ENCODE measurements at places on chromosomes 16 and 17.
A peak's percentile ranks its signal among the peaks of the same experiment; 100 is the strongest.

DNA sequence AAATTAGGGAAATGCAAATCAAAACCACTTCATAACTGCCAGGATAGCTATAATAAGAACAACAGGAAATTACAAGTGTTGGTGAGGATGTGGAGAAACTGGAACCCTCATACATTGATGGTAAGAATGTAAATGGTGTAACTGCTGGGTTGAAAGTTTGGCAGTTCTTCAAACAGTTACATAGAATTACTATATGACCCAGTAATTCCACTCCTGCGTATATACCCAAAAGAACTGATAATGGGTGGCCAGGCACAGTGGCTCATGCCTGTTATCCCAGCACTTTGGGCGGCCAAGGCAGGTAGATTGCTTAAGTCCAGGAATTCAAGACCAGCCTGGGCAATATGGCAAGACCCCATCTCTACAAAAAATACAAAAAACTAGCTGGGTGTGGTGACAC, 4.5 kb upstream of the CMTM4 start:
- DNase-seq, result peak; percentile 47

DNA sequence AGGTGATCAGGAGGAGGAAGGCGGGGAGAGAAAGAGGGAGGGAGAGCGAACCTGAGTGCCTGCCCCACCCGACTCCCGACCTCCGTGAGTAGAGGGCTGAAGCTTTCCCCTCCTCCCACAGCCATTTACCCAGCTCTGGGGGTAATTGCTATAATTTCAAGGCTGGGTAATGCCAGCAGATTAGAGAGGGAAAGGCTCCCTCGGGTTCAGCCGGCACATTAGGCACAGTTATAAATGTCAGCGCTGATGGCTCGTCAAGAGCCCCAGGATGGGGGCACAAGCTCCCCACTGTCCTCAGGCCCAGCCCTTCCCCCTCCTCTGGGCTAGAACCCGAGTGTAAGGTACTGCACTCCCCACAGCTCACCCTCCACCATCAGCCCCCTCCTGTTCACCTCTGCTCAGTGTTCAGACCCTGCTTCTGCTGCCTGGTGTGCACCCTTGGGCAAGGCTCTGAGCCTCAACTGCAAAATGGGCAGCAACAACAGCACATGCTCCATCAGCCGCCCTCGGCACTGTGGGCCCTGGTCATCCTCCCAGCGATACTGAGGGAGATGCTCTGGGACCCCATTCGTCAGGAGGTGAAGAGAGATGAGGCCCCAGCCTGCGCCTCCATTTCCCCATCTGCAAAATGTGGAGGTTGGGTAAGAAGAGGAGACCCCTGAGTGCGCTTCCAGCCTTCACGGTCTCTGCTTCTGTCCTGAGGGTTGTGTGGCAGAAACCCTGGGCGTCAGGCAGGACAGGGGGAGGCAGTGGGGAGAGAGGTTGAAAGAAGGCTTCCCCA, 77.2 kb downstream of the NT5M start:
- DNase-seq, result no peak

DNA sequence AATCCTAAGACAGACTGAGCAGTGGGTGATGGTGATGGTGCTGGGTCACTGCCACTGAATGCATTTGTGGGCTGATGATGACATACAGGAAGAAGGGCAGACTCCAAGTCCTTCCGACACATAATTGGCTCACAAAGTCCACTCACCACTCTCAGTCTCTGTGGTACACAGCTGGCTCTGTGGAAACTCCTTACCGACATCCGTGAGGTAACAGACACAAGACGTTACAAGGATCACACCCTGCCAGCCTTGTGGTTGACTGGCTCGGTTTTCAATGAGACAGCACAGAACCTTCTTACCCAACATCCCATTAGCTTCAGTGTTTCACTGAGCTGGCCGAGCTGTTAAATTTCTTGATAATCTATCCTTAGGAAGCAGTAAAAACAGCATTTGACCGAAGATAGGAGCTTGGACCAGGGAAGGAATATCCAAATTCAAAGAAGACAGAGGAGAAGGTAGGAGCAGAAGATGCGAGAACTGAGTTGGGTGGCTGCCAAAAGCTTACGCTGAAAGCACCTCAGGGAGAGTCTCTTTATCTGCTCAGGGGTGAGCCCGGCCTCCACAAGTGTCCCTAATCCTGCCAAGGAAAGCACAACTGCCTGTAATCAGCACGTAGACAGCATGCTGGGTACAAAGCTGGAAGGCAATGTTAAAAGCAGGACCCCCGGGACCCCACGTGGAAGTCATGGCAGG, 5.5 kb upstream of the MXRA7 start:
- peak; percentile 100 for DNase-seq

GRCh38 chr17:78474614-78475146, 96.2 kb downstream of the PGS1 start:
- no peak for DNase-seq

- DNase-seq, result no peak
Observed at GRCh38 chr17:72691586-72691985, 400.9 kb downstream of the SLC39A11 start.

DNA sequence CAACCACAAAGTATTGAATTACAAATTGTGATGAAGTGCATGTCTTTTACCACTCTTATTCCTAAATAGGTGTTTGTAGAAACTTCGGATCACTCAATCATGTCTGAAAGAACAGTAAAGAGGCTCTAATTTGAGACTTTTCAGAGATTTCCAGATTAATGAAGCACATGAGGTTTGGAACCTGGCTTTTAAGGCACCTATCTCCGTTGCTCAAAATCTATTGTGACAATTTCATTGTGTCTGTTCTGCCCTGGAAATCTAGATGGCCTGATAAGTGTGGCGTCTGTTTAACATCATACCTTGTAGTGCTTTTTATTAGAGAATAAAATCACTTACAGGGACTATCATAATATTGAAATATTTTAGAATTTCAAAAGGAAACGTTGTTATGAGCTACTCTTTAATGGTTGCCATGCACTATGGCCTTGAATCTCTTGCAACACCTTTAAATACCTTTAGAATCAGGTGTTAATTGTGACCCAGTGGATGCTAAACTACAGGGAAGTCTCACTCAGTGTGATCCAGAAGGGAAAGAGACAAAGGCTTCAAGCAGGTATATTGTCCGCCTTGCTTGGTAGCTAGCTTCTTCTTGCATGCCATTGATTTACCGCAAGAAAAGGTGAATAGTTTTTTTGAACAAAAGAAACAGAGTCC, 210.3 kb downstream of the CNTNAP4 start:
- DNase-seq, result no peak

DNA sequence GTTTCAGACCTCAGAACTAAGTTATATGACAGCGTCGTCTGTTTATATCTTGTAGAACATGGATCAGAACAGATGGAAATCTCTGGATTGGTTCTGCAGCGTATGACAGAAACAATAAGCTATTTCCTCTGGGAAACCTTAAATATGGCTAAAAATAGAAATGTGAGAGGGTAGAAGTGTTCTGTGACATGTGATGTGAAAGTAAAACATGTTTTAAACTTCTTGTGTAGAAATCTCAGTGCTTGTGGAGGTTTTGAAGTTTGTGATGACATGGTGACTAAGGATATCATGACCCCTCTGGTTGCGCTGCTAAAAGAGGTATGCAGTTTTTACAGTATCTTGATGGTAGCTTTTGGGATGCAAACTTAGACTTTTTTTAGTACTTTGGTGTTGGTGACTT, 2.8 kb downstream of the HEATR3 start:
- DNase-seq, result peak; percentile 74

DNA sequence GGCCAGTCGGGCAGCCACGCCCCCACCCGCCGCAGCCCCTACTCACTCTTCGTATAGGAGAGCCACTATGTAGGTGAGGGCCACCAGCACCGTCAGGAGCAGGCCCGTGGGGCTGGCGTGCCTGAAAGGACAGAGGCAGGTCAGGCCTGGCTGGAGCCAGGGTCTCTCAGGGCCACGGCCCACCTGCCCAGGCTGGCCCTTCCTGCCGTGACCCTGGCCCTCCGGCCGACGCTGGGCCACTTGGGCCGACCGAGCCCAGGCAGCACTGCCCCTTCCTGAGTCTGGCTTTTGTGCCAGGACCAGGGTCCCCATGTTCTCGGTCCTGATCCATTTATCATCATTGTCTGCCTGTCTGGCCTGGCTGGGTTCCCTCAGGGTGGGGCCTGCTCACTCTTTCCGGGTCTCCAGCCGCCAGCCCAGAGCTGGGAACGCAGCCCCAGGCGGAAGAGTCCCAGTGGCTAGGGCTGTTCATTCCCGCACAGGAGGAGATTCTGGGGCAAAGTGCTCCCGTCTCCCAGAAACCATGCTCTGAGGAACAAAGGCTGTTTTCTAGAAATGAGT, 10.1 kb upstream of the RASD1 start:
- no peak for DNase-seq

- no peak for DNase-seq
Observed at GRCh38 chr16:22383827-22384226, 9.4 kb upstream of the CDR2 start.

DNA sequence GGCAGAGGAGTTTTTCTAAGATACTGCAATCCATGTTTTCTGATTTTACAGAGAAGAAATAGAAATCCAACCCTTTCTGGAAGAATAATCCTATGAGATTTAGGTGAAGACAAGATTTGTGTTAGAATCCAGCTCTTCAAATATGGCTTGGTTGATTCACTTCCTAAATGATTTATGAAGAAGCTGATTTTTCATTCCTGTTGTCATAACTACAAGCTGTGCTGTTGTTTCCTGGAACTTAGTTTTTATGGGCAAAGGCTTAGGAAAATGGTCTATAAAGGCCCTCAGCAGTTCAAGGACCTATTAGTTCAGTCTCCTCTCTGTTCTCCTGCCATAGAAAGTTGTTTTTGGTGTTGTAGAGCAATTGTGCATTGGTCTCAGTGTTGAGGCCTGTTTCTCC, 174.2 kb upstream of the FAM20A start:
- DNase-seq, result peak; percentile 41

DNA sequence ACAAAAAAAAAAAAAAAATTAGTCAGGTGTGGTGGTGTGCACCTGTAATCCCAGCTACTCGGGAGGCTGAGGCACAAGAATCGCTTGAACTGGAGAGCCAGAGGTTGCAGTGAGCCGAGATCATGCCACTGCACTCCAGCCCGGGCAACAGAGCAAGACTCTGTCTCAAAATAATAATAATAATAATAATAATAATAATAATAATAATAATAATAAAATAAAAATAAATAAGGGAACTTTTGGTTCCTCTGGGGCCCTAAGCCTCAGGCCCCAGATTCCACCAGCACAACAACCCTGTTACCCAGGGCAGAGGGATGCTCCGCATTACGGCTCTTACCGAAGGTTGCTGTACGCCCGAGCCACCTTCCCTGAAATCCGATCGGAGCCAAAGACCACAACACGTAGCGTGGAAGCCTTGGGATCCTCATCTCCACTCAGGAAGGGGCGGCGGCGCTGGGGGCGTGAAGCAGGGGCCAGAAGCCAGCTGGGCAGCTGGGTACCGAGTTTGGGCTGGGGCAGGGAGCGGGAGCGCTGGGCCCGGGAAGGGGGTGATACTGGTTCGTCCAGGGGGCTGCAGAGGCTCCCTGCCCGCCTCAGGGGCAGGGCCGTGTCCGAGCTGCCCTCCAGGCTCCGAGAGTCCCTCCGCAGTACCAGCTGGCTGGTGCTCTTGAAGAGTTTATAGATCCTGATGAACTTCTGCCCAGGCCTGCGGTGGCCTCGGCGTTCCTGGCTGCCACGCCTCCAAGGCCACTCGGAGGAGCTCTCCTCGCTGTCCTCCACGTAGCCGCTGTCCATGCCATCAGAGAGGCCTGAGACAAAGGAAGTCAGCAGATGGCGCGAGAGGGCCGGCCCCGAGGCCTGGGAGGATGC, 20.6 kb upstream of the PIK3R6 start:
- peak; percentile 35 for DNase-seq

DNA sequence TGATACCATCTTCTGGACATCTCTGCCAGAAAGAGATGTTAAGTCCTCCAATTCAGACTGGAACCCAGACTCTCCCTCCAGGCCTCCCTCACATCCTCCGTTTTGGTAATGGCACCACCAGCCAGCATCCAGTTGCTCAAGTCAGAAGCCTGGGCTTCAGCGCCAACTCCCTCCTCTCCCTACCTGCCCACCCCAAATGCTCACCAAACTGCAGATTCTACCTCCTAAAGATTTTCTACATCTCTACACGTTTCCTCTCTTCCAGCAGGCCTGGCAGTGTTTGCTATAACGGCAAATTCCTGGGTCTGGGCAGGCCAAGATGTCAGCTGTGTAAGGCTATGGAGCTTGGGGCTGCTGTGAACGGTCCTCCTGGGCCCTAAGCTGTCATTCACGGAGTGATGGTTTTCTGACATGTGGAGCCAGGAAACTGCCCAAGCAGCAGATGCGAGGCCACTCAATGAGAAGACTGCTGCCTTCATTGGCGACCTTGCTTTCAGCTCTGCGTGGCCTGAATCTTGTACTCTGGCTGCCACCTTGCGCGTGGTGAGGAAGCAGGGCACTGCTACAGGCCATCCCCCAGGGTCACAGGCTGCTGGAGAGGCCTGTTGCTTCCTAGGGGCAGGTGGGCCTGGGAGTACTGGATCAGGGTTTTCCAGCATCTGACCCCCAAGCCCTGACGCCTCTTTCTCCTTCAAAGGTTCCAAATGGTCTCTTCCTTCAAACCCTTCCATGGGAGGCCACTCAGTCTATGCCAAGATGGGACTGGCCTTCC, 37.7 kb downstream of the TBX4 start:
- DNase-seq, result no peak

DNA sequence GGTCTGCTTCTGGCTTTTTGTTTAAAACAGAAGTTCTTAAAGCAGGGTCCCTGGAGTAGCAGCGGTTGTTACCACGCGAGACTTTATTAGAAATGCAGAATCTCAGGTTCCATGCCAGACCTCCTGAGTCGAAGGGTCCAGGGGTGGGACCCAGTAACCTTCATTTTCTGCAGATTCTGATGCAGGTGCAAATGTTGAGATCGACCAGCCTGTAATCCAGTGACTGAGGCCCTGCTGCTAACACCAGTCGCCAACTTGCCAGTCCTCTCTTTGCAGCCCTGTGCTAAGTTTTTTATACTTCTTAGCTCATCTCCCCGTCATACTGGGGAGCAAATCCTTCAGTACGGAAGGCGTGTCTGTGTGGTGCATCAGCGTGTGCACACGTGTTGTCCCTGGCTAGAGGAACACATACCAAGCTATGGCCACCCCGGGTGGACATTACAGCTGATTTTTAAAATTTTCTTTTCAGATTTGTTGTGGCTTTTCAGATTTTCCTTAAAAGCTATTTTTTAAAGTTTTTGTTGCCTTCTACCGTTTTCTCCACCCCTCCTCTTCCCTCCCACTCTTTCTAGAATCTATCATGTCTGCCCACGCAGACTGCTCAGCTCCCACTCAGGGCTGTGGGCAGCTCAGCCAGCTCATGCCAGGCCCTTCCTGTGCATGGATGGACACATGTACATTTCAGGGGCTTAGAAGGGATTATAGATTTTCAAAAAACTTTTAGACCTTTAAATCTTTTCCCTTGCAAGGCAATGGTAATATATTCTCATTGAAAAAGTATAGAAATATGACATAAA, 57.7 kb downstream of the MEAK7 start:
- no peak for DNase-seq

DNA sequence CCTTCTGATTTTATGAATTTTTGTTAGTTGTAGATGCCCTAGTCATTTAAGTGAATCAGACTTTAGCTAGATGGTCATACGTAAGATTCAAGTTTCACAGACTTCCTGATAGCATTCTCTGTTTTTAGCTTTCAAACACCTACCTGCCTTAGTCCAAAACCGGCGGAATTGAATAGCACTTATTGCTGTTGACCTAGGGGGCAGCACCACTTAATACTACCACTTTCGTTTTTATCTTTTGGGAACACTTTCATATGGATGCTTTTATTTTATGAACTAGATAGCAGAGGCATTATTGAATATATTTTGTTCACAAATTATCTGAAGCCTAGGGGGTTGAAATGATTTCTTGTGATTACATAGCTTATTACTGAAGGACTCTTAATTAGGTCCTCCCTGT, 31.5 kb downstream of the TADA2A start:
- DNase-seq, result no peak

- no peak for DNase-seq
Observed at GRCh38 chr17:40981115-40981514, 3.0 kb downstream of the KRT40 start.
